ENCODE measurements at places on chromosomes 16 and 17. TPM values are rescaled to one million over a fixed set of nuclear protein-coding genes. Genes with fewer than 3 reads are reported as not detected.

KRTAP1-1 gene
- not detected for polyA plus RNA-seq

ABCC12 gene
- 0.10 TPM for polyA plus RNA-seq

NXPH3 gene
- 0.55 TPM for polyA plus RNA-seq

IL34 gene
- 2.2 TPM for polyA plus RNA-seq

MT1G gene
- 24.1 TPM for polyA plus RNA-seq

DNA sequence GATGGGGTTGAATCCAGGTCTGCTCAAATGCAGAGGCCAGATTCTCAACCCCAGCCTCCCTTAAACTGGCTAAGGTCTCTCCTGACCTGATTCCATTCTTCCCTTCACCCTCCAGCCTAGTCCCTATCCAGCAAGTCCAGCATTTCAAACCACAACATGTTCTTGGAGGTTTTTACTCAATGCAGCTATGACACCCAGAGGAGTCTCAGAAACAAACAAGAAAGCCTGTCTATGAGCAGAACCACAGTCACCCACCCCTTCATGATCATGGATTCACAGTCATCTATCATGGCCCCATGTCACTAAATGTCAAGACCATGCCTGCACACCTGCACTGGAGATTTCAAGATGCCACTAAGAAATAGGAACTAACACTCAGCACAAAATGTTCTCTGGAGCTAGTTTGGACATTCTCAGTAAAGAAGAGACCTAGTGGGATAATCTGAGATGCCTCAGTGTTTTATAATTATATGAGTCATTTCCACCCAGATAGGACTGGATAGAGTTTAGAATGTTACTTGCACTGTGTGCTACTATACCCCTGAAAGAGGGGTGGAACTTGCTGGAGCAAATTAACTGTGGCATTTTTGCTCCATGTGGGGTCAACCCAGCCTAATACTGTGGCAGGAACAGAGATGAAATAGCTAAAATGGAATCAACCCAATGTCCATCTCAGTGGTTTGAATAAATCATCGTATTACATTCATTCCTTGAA lies 9.5 kb upstream of the METTL22 start:
- DNase-seq, result no peak

DNA sequence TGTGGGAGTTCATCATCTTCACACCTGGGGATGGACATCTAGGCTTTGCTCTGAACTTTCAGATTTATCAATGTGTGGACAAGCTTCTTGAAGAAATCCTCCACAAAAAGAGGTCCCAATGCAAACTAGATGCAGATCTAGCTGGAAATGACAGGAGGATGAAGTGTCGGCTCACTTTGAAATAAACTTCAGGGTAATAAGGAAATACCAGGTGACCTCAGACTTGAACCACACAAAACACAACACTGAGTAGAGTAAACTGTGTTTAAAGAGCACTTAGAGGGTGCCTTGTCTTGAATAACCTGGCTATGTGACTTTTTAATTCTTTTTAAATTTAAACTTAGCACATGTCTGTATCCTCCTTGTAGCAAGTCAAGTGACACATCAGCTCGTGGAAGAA lies 27.2 kb upstream of the TEKT3 start:
- no peak for DNase-seq

ABCC1 gene
- polyA plus RNA-seq, result 15.1 TPM

GRCh38 chr17:48441231-48441711 lies 11.3 kb upstream of the SKAP1 start:
- no peak for DNase-seq

GRCh38 chr17:7417056-7417655 lies 3.0 kb upstream of the SPEM1 start:
- DNase-seq, result no peak

DNA sequence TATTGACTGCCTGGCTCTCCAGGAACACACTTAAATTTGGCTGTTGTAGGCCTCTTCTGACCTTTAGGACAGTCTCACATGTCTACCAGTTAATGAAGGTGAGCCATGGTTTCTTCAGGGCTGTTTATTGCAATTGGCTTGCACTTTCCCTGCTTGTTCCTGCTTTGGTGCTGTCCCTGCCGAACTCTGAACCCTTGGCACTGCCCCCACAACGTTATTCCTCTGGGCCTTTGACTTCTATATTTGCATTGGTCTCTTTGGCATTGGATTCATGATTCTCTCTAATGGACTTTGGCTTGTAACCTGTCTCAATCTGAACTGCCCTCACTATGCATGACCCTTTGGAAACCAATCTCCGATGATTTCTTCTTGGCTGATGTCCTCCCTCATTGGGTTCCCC lies 299.4 kb downstream of the UTP18 start:
- no peak for DNase-seq

GRCh38 chr17:60315650-60316049 lies 76.3 kb downstream of the USP32 start:
- no peak for DNase-seq

C17orf67 gene
- not detected for polyA plus RNA-seq

DNA sequence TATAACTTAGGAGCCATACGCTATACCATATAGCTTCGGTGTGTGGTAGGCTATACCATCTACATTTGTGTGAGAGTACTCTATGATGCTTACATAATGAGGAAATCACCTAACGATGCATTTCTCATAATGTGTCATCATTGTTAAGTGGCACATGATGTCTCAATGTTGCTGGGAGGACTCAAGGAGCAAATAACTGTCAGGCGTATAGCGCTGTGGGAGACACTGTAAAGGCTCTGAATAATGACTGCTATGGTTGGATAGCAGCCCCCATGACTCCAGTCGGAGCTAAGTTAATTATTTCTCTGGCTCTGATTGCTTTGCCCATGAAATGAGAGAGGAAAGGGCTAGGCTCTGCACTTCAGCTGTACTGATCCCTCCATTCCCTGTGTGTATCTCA lies 197.2 kb downstream of the RGS9 start:
- no peak for DNase-seq

GRCh38 chr17:63610854-63611253 lies 10.2 kb downstream of the TACO1 start:
- DNase-seq, result no peak

NPIPA5 gene
- 16.0 TPM for polyA plus RNA-seq

GRCh38 chr16:2063861-2064260 lies 16.1 kb downstream of the TSC2 start:
- no peak for DNase-seq

GJC1 gene
- polyA plus RNA-seq, result 2.7 TPM

DNA sequence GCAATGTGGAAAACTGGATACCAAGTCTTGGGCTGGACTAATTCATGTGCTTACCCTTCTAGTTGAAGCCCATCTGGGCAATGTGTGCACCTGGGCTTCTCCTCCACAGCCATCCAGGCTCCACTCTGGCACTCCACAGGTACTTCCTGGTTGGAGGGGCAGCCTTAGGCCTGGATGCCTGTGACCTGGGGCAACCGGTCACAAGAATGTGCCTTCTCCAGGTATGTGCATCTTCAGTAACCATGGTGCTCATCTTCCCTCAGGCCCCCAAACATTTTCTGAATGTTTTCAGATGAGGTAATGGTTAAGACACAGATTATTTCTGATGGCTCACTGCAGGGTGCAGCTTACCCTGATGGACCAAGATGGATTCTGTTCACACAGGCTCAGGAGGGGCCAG lies 11.1 kb downstream of the C16orf86 start:
- DNase-seq, result no peak

DNA sequence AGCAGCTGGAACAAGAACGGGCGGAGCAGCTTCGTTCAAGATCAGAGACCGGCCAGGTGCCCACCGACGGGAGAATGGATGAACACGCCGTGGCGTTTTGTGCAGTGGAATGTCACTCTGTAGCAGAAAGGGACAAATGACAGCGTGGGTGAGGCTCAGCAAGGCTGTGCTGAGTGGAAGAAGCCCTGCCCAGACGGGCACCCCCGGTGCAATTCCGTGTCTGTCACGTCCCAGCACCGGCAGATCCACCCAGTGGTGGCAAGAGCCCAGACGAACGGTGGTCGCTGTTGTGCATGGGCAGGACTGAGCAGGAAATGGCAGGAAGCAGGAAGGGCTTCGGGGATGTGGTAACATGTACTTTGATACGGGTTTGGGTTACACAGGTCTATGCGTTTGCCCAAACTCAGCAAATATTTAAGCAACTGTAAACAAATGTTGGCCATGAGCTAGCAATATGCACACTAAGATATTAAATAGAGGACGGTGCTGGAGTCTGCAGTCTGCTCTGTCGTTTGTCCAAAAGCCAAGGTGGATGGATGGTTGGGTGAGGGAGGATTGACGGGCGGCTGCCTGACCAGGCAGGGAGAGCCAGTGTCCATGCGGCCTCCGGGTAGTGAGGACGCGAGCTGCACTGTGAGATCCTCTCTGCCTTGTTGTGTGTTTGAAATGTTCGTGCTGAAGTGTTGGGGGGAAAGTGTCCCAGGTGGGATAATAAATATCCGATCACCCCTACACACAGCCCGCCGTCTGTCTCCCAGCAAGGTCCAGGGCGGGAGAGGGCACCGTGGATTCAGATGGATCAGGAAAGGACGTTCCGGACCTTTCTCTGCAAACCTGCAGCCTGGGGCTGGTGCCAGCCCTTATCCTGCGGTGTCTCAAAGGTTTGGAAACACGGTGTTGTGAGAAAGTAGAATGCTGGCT lies 48.4 kb downstream of the COX4I1 start:
- DNase-seq, result no peak

DNA sequence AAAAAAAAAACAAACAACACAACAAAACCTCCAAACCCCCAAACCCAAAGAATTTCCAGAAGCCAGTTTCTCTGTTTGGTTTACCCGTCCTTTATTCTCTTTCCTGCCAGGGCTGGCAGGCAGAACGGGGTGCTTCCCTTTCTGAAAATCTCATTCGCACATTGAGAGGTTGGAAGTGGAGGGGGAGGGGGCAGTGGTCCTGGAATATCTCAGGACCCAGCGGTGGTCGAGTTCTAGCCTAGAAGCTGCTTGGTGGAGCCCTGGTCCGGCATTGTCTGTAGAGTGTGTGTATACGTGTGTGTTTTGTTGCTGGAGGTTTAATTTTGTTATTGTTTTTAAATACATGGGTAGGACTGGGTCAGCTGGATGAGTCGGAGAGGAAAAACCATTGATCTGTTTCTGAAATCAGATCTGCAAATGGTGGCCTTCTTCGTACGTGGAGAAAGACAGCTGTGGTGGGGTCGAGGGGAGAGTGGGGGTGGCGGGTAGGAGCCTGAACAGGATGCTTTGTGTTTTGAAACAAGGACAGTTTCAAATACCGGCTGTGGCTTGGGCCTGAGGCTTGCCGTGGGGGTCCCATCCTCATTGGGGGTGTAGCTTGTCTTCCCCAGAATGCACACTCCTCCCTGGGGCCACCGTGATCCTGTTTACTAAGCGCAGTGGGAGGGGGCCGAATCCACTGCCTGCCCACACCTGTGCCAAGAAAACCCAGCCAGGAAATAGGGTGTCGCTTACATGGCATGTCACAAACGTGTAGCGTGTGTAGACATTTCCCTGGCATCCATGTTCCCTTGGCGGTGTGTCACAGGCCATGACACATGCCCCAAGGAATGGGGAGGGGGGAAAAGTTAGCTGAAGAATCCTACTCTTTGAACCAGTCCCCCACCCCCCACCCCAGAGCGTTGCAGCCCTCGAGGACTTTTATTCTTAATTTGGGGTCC lies 1.6 kb downstream of the CMIP start:
- no peak for DNase-seq

DNA sequence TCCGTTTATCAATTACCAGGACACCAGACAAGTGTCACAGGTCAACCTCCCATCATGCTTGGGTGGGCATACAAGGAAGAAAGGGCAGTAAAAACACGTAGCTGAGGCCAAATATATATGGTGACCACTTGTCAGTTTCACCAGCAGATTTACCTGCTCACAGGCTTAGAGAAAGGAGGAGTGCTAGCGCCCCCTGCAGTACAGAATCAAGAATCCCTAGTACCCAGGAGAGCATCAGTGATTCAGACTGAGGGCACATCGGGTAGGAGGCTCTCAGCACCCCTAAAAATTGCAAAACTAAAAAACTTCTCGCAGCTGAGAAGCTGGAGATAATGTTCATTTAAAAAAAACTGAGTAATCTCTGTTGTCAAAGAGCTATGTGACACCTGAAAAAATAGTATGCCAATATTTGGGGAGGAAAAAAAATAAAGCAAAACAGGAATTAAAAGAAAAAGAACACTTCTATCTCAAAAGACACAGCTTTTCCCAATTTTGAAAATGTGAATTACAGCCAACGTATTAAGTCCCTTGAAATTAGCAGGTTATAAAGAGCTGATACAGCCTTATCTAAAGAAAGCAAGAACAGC lies 21.2 kb upstream of the MON1B start:
- no peak for DNase-seq

DNA sequence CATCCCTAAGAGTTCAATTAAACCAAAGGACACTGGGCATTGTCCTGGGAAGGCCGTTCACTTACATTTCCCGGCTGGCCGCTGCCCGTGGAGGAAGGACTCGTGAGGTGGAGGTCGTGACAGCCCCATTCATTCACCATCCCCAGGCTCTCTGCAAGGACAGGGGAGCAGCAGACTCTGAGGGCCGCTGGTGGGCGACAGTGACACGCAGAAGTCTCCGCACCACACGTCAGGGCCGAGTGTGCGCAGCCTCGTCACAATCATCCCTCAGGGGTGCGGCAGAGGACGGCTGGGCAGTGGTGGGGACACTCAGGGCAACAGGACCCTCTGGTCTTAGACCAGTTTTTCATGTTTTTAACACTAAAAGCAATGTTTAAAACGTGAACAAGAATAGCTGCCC lies 21.7 kb downstream of the UNKL start:
- DNase-seq, result no peak

DNA sequence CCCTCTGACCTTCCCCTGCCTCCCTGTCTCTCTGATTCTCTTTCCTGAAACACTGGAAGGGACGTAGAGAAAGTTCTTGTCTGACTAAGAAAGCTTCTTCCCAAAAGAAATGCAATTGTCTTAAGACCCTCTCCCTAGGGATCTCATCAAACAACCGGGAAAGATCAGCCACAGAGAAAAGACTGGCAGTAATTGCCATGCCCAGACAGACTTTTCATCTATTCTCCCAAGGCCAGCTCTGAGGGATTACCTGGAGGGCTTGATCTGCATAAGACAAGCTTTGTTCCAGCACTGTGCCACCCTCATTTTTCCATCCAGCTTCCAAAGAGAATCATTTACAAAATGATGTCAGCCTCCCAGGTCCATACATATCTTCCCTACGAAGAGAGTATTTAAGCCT lies 38.8 kb upstream of the HS3ST3A1 start:
- no peak for DNase-seq

ELOB gene
- polyA plus RNA-seq, result 344 TPM

LHX1 gene
- not detected for polyA plus RNA-seq

GRCh38 chr17:67124450-67125148 lies 80.2 kb downstream of the CACNG1 start:
- DNase-seq, result no peak

- no peak for DNase-seq
Measured at GRCh38 chr16:27965801-27966200, 97.7 kb downstream of the GSG1L start.

DNA sequence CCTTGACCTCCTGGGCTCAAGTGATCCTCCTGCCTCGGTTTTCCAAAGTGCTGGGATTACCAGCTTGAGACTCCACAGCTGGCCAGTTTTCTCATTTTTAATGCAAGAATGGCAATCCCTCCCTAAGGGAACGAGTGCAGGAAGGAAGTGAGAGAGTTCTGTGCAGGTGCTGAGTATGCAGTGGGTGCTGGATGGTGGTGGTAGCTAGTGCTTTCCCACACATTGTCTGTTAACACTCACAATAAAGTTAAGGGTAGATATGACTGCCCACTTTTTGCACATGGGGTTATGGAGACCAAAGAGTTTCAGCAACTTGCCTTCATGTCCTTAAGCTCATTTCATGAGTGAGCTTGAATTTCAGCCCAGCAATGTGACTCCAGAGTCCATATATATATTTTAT lies 18.5 kb downstream of the RGS9 start:
- DNase-seq, result no peak

ACSM2B gene
- not detected for polyA plus RNA-seq

All from psoas muscle (tissue), 8 donors.